Right hindlimb (tissue), 1 donor: ENCODE measurements at places on chromosomes 7 and 10.

- DNase-seq = no peak
These were observed 127.0 kb downstream of the CDH23 start for GRCh38 chr10:71523756-71524155.

GRCh38 chr10:88523739-88524400 lies 59.2 kb downstream of the RNLS start:
- DNase-seq = no peak

GRCh38 chr10:44827431-44828006 lies 83.6 kb upstream of the TMEM72 start:
- DNase-seq = peak; percentile 43

- DNase-seq = peak; percentile 36
These were observed 1.8 kb upstream of the DUSP5 start for GRCh38 chr10:110495731-110496552.

- no peak for DNase-seq
These were observed 4.5 kb upstream of the DNMBP start for GRCh38 chr10:100014071-100014762.

GRCh38 chr10:104686829-104687228 lies 45.7 kb downstream of the SORCS3 start:
- DNase-seq = no peak

DNA sequence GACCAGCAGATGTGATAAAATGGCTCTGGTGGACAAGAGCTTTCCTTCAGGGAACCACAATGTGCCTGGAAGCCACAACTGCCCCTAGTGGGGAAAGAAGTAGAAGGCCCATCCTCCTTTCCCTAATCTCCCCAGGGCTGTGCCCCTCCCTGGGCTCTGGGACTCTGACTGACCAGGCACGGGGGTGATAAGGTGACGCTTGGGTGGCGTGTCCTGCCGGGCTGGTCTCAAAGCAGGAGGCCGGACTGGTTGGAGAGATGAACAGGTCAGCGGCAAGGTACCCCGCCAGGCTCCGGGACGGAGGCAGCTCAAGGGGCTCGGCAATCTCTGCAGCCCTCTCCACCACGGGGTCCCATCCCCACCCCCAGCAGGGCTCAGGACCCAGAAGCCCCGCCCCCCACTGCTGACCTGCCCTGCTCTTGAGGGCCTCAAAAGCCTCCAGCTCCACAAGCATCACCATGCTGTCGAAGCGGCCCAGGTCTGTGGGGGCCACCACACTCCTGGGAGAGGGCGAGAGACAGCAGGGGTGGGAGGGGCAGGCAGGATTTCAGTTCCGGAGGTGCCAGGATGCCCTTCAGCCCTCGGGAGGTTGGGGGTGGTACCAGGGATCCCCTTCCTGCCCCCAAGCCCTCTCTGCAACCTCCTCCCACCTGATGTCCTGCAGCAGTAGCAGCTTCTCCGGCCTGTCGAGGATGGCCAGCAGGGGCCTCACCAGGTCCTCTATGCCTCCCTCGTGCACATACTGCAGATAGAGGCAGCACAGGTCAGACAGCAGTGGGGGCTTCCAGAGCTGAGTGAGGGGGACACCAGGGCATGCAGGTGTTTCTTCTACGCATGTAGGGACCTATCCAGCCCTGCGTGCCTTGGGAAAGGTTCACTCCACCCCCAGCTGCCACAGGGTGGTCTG lies 12.2 kb downstream of the LZTS2 start:
- no peak for DNase-seq

GRCh38 chr10:43689618-43689954 lies 40.9 kb upstream of the ZNF32 start:
- peak; percentile 68 for DNase-seq

- DNase-seq = no peak
These were observed 812 bp downstream of the PROSER2 start for GRCh38 chr10:11823989-11824346.

- no peak for DNase-seq
These were observed 247.4 kb upstream of the ETV1 start for GRCh38 chr7:14236834-14237233.

- DNase-seq = no peak
These were observed 621.5 kb upstream of the MKI67 start for GRCh38 chr10:128747582-128748346.

DNA sequence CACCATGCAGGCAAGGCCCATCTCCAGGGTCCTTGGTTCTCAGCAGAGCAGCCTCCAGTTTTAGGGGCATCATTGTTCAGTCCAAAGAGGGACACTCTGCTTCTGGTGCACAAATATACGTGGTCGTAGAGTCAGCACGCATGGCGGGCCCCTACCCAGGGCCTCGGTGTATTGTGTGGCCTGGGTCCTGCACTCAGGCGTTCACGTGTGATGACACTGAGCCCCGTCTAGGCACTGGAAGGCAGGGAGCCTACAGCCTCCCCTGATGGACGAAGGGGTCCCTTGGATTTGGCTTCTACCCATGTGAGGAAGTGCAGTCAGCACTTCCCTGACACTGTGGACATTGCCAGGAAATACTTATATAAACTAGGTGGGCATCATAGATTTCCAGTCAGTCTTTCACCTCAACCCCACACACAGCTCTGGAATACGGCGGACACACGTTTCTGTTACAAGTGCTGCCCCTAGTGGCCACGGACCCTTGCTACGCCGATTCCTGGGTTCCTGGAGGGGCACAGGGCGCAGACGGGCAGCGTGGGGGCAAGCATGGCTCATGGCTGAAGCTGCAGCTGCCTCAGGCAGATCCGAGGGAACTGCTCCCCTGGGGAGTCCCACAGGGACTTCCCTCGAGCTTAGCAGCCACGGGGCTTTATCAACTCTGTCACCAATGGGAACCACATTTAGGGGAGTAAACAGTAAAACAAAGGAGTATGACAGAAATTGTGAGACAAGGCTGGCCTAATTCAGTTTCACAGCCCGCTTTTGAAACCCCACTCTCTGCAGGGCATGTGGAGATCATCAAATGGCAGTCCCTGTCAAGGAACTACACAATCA lies 25.4 kb downstream of the AIFM2 start:
- no peak for DNase-seq

- no peak for DNase-seq
These were observed 306.5 kb downstream of the GATA3 start for GRCh38 chr10:8360814-8361509.

GRCh38 chr10:112973046-112973445 lies 23.0 kb downstream of the TCF7L2 start:
- DNase-seq = no peak

GRCh38 chr7:133751079-133751478 lies 376.1 kb upstream of the LRGUK start:
- DNase-seq = no peak

GRCh38 chr7:65554-65953 lies 126.8 kb upstream of the FAM20C start:
- peak; percentile 31 for DNase-seq

GRCh38 chr10:132389433-132390169 lies 7.4 kb upstream of the PWWP2B start:
- peak; percentile 23 for DNase-seq

- no peak for DNase-seq
These were observed 56.1 kb downstream of the CPVL start for GRCh38 chr7:29090151-29090805.

DNA sequence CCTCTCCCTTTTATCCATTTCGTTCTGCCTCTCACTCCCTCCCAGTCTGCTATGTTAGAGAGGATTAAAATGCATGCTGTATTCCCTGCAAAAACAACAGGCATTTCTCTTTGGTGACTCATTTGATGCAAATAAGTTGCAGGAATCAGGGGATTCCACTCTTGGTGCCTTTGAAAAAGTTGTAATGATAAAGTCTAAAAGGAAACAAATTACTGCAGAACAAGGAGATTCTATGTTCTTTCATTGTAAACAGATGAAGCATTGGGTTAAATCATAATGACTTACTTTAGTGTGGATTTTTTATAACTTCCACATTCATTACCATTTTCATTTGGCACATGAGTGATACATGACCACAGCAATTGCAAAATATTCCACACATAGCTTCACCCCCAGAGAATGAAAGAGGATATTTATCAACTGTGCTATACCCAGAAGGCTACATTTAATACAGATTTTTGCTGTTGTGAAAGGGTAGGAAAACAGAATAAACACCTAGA lies 33.4 kb upstream of the ABLIM1 start:
- DNase-seq = no peak

GRCh38 chr10:44065788-44066526 lies 318.9 kb downstream of the CXCL12 start:
- no peak for DNase-seq

- no peak for DNase-seq
These were observed at the start of gene TRIM24 for GRCh38 chr7:138460176-138460648. TSS of gene TRIM24 (plus strand) at chr7:138460259. CDS start at chr7:138460549, 290 bp downstream.

GRCh38 chr7:149369497-149369896 lies 91.4 kb downstream of the ZNF777 start:
- no peak for DNase-seq

- DNase-seq = no peak
These were observed 474.2 kb downstream of the PARD3 start for GRCh38 chr10:34340934-34341333.

- DNase-seq = no peak
These were observed 67.7 kb downstream of the ELAPOR2 start for GRCh38 chr7:86991771-86992191.

GRCh38 chr10:65769828-65770227 lies 1156.0 kb upstream of the LRRTM3 start:
- DNase-seq = no peak

DNA sequence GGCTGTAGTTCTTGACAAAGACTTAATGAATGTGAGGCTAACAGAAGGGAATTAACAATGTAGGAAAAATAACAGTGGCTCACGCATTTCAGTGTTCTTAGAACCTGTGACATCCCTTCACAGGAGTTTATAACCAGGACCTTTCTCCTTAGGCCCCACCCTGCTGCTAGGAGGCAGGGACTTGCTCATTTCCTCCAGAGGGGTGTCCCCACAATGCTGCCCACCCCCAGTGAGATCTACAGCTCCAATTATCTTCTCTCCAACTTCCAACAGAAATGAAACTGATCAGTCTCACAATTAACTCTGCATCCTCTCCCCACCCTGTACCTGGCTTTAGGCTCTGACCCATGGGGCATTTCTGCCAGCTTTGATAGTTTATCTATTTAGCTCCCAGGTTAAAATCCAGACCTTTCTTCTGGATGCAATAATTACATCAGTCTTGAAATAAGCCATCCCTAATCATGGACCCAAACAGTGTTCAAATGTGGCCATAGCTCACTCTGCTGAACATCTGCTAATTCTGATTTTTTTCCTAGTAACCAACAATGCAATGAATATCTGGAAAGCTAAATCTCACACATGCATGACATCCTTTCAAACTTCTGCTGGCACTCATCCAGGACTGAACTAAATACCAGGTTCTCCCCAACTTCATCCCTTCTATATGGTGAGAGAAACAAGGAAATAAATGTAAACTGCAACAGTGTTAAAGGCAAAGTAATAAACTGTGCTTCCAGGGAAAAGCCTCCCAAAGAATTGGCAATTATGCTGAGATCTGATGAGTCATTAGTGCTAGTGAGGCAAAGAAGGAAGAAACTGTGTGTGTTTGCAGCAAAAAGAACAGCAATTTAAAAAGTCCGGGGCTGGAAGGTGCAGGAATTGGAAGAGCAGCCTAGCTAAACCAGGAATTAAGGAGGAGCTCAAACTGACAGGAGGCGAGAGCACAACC lies 64.6 kb downstream of the HERPUD2 start:
- no peak for DNase-seq

- DNase-seq = no peak
These were observed 75.2 kb downstream of the PPP1R3C start for GRCh38 chr10:91557651-91558111.

- peak; percentile 25 for DNase-seq
These were observed 91.2 kb upstream of the KCNIP2 start for GRCh38 chr10:101934686-101935305.

DNA sequence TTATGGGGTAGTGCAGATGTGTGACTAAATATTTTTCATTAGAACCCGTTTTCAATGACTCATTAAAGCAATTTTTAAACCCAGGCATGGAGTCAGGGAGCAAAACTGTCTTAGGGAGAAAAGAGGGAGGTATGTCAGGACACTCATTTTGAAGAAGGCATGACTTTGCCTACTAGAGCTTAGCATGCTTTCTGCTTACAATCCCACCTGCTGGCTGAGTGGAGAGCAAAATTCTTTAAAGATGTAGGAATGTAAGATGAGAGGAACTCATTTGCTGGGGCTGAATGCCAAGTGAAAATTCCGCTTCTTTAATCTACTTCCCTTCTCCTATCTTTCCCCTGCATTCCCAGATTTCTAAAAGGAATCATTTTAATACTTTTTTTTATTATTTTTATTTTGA lies 232.6 kb downstream of the GALNT17 start:
- DNase-seq = no peak

DNA sequence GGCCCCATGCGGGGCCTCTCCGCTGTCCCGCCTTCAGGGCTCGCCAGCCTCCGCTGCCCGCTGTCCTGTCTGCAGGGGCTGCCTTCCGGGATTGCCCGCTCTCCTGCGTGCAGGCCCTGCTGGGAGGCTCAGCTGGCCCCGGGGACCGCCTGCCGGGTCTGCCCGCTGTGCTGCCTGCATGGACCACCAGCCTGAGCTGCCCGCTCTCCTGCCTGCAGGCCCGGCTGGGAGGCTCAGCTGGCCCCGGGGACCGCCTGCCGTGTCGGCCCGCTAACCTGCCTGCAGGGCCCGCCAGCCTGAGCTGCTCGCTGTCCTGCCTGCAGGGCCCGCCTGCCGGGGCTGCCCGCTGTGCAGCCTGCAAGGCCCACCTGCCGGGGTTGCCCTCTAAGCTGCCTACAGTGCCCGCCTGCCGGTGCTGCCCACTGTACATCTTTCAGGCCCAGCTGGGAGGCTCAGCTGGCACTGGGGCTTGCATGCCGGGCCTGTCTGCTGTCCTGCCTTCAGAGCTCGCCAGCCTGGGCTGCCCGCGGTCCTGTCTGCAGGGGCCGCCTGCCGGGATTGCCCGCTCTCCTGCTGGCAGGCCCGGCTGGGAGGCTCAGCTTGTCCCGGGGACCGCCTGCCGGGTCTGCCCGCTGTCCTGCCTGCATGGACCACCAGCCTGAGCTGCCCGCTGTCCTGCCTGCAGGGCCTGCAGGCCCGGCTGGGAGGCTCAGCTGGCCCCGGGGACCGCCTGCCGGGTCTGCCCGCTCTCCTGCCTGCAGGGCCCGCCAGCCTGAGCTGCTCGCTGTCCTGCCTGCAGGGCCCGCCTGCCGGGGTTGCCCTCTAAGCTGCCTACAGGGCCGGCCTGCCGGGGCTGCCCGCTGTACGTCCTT lies 165.1 kb downstream of the GLRX3 start:
- DNase-seq = peak; percentile 78

GRCh38 chr10:3054183-3054850 lies 13.0 kb upstream of the PFKP start:
- peak; percentile 59 for DNase-seq

- no peak for DNase-seq
These were observed 210.8 kb upstream of the PFKP start for GRCh38 chr10:2856598-2856997.

DNA sequence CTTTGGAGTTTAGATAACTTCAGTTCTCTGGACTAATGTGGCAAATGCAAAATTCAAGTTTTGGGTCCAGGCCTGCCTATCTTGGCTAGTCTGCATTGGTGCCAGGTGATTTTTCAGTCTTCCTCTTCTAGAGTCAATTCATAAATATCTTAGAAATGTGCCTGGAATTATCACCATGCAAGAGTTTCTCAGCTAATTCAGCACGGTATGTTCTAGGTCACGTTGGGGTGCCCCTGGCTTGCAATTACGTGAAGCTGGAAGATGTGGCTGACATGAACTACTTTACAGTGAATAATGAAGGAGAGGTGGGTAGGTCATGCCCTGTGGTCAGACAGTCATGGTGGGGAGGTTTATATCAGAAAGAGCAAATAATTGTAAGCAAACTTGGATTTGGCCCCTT lies 25.0 kb downstream of the ZDHHC6 start:
- no peak for DNase-seq

GRCh38 chr7:129405527-129405926 lies 28.7 kb upstream of the STRIP2 start:
- DNase-seq = no peak
